CD4-positive, alpha-beta T cell treated with Interleukin-2 at 100 ng/mL for 4 hours (primary cell): ENCODE measurements at places on chromosomes 5 and 9.

- no peak for DNase-seq
These were observed 106.8 kb downstream of the CCDC192 start for GRCh38 chr5:127810017-127810416.

DNA sequence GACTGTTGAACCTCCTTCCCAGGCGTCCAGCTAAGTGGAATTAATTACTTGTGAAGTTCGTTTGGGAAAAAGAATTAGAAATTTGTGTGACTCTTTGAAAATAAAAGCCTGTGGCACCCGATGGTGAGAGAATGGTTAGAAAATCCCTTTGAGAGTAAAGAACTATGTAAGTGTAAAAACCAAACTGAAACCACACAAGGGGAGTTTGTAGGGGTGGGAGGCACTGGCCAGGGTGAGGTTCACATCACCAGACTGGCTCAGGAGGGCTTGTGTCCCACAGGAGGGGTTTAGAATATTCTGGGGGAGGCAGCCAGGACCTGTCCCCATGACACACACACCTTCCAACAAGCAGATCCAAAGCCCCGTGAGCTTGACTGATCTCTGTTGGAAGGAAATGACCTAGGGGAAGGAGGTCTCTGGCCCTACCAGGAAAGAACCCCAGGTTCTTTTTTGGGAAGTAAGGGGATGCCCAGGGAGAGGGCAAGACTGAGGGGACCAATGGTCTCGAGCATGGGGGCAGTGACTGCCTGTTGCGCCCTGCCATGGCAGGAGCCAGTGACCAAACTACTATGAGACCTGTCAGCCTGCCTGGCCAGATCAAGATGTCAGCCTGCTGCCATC, 4.3 kb downstream of the SPATA24 start:
- DNase-seq, result no peak

- no peak for DNase-seq
These were observed 12.8 kb upstream of the JADE2 start for GRCh38 chr5:134512661-134512999.

DNA sequence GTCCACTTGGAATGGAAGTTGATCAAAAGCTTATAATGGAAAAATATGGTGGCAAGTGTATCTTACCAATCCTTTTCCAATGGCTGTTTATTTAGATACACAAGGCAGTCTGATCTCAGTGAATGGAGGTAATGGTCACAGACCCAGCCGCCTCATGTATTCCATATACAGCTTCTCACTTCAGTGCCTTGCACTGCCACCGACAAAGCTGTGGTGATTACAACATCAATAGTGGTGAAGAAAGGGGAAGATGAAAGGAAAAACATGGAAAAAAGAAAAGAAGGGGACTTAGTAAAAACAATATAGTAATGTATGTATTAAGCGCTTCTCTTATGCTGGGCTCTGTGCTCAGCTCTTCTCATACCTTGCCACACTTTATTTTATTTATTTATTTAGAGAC, 297.3 kb upstream of the RASA1 start:
- DNase-seq, result no peak

DNA sequence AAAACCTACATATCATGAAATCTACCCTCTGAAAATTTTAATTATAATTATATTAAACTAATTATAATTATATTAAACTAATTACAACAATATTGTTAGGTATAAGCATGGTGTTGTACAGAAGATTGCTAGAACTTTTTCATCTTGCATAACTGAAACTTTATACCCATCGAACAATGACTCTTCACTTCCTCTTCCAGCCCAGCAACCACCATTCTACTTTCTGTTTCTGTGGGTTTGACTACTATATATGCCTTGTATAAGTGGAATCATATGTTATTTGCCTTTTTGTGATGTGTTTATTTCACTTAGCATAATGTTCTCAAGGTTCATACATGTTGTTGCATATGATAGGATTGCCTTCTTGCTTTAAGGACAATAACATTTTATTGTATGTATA, 274.2 kb upstream of the CCNH start:
- no peak for DNase-seq
